Stimulated activated CD4-positive, alpha-beta T cell treated with anti-CD3 and anti-CD28 coated beads, Interleukin-2, amount 100 ng/mL, for 24 hours (primary cell): ENCODE measurements at places on chromosomes 6 and 20.

- no peak for DNase-seq
Observed at GRCh38 chr6:88251301-88251700, 85.2 kb upstream of the CNR1 start.

DNA sequence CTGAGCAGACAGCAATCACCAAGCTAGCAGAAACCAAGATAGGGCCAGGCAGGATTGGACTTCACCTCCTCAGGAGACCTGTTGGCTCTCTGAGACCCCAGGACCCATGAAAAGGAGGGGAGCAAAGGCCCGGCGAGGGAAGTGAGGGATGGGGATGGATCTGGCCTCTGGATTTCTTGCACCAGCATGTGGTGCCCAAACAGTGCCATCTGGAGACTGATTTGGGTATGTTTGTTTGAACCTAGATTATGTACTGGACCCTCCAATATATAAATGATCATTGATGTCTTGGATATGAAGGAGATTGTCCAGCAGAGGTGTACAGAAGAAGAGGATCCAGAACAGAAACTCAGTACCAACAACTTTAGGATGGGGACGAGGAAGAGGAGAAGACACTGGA is 83.4 kb upstream of the LY86 start:
- no peak for DNase-seq

DNA sequence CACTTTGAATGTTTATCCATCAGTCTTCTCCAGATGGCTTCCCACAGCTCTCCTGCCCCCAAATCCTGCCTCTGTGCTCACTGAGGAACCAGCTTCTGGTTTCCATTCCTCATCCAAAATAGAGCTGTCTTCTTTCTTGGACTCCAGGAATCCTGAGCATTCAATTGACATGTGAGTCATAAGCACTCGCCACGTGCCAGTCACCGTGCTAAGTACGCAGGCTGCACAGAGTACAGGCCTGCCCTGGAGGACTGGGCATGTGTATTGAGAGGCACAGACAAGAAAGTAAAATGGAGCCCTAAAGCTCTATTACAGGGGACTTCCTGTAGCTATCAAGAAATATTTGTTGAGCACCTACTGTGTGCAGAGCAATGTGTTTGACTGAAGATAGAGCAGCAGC is 39.7 kb upstream of the LRFN2 start:
- no peak for DNase-seq

DNA sequence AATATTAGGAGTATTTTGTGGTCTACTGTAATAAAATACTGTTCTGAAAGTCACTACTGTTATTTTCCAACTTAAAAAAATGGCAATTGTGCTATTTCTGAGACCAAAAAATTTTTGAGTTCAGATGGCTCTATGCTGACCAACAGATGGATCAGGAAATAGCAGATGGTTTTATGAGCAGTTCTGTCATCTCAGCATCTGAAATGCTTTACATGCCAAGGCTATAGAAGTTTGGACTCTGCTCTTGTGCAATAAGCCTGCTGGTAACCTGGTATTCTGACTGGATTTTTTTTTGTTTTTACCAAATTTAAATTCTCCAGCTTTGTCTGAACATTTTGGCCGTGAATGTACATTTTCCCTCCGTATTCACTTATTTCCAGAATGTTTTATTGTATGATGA is 1127.5 kb downstream of the GRIK2 start:
- no peak for DNase-seq

DNA sequence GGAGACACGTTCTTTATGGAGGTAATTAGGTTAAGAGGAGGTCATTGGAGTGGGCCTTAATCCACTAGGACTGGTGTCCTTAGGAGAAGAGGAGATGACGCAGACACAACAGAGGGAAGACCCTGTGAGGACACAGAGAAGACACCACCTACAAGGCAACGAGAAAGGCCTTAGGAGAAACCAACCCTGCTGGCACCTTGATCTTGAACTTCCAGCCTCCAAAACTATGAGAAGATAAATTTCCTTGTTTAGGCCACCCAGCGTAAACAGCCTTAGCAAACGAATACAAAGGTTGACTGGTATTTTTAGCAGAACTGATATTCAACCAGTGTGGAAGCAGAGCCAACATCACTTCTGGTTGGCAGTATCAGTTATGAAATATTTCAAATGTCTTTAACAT is 75.2 kb downstream of the GFOD1 start:
- DNase-seq: no peak

- no peak for DNase-seq
Observed at GRCh38 chr6:101883505-101883904, 490.0 kb downstream of the GRIK2 start.

GRCh38 chr6:31548544-31548873 is 1.1 kb downstream of the NFKBIL1 start:
- DNase-seq: no peak

DNA sequence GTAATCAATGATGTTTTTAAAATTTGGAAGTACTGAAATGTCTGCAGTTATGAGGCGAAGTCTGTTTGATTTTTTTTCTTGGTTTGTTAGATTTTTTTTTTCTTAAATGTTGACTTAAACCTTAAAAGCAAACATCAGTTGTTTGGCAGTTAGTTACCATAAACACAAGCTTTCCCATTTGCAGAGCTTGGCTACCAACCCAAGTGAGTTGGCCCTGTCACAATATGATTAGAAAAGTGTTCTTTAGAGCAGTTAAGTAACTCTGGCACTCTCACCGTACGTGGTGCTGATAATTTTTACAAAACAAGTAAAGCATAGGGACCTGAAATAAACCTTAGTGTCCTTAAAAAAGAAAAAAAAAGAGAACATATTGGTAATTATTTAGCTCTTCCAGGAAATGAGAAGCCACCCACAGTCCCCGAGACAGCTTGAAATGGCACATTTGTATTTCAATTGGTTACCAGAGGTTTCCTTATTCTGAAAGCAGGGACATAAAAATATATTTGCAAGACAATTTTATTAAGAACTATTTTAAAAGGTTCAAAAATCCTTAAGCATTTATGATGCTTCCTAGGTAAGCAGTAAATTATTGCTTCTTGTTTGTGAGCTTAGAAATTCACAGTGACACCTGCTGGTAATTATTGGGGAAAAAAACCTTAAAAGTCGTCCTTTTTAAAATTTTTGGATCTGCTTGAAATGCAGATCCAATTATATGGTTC is 3.9 kb downstream of the HEY2 start:
- no peak for DNase-seq

GRCh38 chr6:31969712-31970603 is 2.0 kb downstream of the DXO start:
- DNase-seq: no peak
